DMS153 (cell line): ENCODE measurements at places on chromosomes 7 and 10.

- DNase-seq = no peak
Observed at GRCh38 chr7:55043691-55044370, 25.0 kb downstream of the EGFR start.

DNA sequence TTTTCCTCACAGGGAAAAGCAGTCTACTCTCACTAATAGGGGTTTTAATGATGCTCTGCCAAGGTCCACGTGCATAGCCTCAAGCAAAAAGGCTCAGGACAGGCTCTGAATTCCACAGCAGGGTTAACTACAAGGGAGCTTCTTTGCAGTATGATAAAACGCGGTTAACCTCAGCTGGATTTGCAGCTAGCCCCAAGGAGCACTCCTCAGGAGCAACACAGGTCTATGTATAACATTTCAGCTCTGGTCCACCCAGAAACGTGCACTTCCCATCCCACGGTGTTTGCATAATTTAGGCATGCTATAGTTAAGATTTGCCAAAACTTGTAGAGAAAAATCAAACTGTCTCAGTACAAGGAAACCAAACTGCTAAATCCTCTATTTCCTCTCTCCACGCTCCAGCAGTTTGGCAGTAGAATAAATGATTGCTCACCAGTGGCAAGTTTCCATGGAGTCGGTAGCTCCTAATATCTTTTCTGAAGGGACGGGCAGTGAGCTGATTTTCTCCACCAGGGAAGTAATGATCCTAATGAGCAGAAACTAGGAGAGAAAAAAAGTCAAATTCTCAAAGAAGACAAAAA lies 13.1 kb upstream of the ASB4 start:
- peak; percentile 28 for DNase-seq

DNA sequence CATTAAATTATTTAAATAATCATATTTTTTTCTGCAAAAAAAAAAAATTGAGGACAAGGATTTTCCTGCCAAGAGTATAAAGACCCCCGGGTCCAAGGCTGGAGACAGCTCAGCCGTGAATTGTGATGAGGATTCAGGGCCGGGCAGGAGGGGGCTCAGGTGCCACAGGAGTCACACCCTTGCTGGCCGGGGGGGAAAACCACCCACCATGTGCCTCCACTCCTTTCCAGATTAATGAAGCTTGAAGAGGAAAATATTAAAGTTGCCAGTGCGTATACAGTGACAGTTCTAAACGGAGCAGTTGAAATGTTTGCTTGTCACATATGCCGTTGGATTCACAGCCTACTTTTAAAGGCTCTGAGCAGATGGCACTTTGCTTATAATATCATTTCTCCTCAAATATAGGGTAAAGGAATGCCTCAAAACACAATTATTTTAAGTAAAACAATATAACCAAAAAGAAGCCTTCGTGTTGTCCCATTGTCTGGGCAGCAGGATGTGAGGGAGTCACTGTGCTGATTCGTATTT lies 49.6 kb downstream of the ADARB2 start:
- no peak for DNase-seq

DNA sequence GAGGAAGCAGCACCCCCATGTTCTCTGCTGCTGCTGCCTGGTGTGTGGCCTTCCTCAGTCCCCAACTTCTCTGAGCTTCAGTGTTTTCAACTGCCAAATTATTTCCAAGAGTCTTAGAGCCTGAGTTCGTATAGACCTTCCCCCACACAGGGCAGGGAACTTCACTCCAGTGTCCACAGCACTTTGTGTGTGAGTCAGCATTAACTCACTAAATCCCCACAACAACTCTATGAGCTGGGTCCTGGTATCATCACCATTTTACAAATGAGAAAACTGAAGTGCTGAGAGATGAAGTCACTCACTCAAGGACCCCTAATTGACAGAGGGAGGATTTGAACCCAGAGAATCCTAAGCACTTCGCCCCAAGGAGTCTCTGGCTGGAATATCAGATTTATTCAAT lies 48.3 kb downstream of the ADCYAP1R1 start:
- no peak for DNase-seq

- no peak for DNase-seq
Observed at GRCh38 chr7:141333459-141333858, 217.8 kb upstream of the AGK start.

DNA sequence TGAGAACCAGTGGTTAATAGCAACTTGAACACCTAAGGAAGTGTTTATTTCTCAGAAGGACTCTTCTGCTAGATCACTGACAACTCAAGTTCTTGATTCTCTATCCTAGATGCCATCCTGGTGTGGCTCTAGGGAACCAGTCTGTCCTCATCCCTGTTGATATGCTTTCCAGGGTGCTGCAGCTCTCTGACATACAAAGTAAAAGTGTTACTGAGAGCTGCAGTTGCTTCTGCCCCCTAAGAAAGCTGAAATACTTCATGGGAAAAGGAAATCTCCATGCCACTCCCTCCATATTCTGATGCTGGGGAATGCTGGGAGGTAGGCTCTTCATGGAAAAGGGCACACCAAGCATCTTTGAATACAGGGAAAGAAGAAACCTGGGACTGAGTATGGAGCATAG lies 168.1 kb downstream of the KLF6 start:
- DNase-seq = no peak

- no peak for DNase-seq
Observed at GRCh38 chr10:60914690-60915141, 29.3 kb downstream of the RHOBTB1 start.

- DNase-seq = peak; percentile 24
Observed at GRCh38 chr10:62632071-62632809, 172.3 kb upstream of the ADO start.

DNA sequence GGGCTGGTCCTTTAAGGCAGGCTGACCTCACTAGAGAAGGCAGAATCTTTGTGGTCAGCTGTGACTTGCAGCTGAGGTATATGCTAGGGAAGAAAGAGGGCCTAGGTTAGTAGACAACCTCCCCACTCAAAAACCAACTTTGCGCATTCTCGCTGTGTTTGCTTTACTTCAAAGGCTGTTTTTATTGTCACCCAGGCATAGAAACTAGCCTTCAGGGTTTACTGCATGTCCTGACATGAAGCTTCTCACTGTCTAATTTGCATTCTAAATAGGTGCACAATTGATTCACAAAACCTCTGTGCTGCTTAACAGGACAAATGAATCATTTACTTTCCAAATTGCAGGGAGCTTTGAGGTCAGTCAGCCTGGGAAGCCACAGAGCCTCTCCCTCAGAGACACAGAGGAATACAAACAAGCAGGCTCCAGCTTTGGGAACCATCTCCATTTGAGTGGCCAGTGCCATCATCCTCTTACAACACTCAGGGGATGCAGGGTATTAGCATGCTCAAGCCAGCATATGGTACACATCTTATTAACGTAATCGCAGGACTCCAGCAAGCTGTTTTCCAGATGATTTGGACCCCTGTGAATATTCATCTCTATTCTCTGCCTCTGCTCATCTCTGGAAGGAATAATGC lies 596.4 kb upstream of the GHITM start:
- no peak for DNase-seq

DNA sequence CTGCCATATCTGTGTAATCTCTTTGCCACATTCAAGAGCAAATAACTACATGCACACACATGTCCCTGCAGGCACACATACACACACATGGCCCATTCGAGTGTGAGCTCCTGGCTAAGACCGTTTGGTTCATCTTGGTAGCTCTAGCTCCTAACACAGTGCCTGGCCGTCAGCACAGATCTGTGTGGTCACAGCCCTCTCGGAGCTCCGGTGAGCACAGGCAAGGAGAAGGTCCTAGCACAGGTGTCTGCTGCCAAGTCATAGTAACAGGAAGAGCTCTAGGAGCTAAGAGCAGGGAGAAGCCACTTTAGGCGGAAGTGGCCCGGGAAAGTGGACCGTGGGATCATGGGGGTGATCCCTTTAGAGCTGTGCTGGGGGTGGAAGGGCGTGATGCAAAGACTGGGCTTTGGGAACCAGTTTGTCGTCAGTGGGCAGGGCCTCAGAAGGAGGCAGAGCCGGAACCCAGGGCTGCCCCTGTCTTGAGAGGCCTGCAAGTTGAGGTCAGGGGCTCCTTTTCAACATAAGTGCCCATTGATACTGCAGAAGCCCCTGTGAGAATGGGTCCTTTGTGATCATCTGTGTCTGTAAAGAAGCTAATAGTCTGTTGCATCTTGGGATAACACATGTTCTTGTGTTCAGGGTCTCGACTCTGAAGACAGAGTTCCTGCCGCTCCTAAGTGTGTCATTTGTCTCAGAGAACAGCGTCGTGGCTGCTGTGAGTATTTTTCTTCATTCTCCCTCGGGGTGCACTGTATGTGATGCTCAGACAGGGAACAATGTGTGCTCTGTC lies 16.6 kb upstream of the ARPC1B start:
- no peak for DNase-seq

- DNase-seq = no peak
Observed at GRCh38 chr7:79548727-79549126, 95.3 kb upstream of the MAGI2 start.

DNA sequence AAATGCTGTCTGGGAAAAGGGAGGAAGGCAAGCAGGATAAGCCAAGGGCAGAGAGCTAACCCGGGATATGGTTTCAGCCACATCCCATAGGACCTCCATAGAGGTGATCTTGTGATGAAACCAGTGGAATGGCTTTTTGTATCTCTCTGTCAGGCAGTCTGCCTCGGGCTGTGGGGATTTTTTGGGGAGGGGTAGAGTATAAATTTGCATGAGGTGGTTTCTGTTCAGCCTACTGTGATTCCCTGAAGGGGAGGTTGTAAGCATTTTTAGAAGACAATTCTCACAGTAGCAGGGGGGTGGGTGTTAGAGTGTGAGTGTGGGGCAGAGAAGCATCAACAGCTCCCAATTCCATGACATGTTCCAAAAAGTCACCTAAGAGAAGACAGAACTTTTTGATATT lies 11.8 kb downstream of the OR9A2 start:
- DNase-seq = no peak
